ENCODE measurements at places on chromosomes 2 and 18.

GRCh38 chr2:237558961-237559641 lies 7.3 kb upstream of the PRLH start:
- no peak for DNase-seq

- DNase-seq: no peak
Observed at GRCh38 chr18:61764381-61764780, 128.4 kb downstream of the RNF152 start.

DNA sequence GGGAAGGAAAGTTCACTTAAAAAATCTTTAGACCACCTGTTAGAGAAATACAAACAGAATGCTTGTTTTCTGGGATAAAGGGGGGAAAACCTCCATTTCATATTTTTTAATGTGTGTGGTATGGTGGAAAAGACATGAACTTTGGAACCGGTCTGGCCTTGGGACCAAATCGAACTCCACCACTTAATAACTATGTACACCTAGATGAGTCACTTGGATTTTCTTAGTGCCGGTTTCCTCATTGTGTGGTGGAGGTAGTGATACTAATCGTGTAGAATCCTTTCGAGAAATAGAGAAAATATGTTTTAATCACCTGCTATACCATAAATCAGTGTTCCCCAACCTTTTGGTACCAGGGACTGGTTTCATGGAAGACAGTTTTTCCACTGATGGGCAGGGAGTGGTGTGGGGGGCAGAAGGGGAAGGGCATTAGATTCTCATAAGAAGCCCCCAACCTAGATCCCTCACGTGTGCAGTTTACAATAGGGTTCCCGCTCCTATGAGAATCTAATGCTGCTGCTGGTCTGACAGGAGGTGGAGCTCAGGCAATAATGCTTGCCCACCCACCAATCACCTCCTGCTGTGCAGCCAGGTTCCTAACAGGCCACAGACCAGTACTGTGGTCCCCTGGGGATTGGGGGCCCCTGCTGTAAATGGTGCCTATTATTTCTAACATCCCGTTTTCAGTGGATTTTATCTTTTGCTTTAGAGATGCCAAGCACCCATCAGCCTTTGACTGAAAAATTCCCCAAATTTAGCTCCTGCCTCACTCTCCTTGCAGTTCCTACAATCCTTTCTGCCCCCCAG lies 308.8 kb downstream of the PRKCE start:
- DNase-seq: no peak

- no peak for DNase-seq
Observed at GRCh38 chr18:69691008-69691760, 256.5 kb downstream of the CD226 start.

DNA sequence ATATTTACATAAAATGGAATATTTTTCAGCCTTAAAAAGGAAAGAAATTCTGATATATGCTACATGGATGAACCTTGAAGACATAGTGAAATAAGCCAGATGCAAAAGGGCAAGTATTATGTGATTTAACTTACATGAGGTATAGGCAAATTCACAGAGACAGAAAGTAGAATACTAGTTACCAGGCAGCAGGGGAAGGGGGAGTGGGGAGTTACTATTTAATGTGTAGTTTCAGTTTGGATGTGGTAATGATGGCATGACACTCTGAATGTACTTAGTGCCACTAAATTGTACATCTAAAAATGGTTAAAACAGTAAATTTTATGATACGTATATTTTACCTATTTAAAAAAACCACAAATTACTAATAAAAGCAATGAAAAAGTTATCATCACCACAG lies 12.1 kb downstream of the METTL4 start:
- no peak for DNase-seq
